ENCODE measurements at places on chromosomes 12 and 14.

DNA sequence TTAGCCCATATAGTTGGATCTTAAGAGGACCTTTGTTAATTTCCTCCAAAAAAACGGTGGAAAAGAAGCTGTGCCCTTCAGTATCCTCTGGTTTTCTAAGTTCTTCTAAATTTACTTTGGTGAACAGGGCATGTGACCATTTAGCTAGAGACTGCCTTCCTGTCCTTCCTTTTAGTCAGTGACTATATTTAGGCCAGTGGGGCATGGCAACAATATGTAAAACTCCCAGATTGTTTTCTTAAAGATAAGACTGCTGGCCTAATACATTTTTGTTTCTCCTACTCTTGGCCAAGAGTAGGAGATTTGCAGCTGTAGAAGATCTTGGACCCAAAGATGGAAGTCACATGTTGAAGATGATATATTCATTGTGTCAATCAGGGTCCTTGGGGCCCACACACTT is 325.1 kb upstream of the DCN start:
- DNase-seq = no peak

DNA sequence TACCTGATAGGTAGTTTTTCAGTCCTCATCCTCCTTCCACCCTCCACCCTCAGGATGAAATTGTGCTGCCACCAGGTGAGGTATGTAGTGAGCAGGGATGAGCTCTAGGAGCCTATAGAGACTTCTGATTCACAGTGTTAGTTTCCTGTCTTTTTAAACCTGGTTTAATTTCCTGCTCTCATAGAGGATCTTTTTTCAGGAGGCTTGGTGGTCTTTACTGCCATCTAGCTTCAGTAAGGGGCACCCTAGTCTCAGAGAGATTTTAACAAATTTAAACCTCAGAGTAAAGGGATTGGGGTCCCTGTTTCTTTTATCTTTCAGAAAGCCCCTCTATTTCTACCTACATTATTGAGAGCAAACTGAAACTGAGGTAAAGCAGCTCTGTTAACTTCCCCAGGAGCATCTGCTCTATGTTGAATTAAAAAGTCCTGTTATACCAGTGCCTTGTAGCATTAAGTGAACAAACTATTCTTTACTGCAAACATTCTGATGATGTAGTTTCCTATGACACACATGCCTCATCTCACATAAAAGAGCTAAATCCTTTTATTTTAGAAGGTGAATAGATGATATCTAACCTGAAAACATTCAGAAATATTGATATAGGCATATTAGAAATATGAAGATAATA is 172.2 kb upstream of the DDHD1 start:
- DNase-seq = no peak

GRCh38 chr14:106134886-106135285 is 608.5 kb downstream of the TMEM121 start:
- DNase-seq = no peak

- DNase-seq = no peak
Measured at GRCh38 chr14:59377991-59378601, 87.1 kb downstream of the GPR135 start.

DNA sequence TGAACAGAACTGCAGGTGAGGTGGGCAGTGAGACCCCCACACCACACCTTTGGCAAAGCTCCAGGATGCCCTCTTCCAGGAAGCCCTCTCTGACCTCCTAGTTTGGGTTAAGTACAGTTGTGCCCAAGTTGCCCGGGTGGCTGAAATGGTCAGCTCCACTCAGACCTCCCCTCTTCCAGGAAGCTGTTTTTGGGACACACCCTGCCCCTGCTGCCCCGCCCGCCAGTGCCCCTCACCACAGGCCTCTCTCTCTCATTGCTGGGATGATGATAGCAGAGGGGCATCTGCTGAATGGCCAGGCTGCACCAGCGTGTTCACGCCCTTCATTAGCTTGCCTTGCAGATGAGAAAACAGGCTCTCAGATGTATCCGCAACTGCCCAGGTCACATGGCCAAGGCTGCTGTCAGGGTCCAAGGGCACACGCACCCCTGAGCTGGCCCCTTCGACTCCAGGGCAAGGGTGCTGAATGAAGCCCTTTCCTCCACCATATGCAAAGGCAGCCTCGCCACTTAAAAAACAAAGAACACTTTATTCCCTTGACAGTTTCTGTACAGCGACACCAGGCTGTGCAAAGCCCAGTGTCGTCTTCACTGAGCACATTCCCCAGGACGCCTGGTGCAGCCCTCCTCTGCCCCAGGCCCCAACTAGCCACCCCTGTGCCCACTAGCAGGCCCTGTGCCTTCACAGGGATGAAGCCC is 15.5 kb downstream of the SLC25A29 start:
- DNase-seq = no peak

- peak; percentile 50 for DNase-seq
Measured at GRCh38 chr12:110937104-110937641, 16.8 kb upstream of the MYL2 start.

- DNase-seq = no peak
Measured at GRCh38 chr14:22462923-22463322, 126.1 kb downstream of the DAD1 start.

DNA sequence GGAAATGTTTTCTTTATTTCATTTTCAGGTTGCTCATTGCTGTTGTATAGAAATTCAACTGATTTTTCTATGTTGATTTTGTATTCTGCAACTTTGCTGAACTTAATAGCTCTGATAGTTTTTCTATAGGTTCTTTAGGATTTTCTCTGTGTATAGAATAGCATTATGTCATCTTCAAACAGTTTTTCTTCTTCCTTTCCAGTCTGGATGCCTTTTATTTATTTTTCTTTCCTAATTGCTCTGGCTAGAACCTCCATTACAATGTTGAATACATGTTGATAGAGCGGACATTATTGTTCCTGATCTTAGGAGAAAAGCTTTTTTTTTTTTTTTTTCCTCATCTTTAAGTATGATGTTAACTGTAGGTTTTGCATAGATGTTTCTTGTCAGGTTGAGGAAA is 39.2 kb downstream of the MIA2 start:
- DNase-seq = no peak

DNA sequence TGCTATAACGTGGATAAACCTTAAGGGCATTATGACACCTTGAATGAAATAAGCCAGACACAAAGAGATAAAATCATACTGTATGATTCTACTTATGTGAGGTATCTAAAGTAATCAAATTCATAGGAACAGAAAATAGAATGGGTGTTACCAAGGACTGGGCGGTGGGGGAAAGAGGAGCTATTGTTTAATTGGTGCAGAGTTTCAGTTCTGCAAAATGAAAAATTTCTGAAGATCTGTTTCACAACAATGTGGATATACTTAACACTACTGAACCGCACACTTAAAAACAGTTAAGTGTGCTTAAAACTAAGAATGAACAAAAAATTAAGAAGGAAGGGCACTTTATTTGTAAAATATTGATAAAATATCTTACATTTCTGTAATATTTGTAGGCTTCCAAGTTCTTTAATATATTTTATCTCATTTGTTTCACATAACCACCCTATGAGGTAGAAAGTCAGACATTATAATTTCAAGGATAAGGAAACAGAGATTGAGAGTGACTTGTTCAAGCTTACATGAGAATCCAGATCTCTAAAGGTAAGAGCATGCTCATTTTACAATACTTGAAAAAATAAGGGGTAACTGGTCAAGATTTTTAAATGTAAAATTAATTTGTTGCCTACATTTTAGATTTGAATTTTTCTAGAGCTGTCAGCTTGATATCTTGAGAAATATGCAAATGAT is 14.9 kb downstream of the LTA4H start:
- DNase-seq = no peak

- DNase-seq = no peak
Measured at GRCh38 chr14:20632831-20633691, 8.4 kb downstream of the OR6S1 start.

DNA sequence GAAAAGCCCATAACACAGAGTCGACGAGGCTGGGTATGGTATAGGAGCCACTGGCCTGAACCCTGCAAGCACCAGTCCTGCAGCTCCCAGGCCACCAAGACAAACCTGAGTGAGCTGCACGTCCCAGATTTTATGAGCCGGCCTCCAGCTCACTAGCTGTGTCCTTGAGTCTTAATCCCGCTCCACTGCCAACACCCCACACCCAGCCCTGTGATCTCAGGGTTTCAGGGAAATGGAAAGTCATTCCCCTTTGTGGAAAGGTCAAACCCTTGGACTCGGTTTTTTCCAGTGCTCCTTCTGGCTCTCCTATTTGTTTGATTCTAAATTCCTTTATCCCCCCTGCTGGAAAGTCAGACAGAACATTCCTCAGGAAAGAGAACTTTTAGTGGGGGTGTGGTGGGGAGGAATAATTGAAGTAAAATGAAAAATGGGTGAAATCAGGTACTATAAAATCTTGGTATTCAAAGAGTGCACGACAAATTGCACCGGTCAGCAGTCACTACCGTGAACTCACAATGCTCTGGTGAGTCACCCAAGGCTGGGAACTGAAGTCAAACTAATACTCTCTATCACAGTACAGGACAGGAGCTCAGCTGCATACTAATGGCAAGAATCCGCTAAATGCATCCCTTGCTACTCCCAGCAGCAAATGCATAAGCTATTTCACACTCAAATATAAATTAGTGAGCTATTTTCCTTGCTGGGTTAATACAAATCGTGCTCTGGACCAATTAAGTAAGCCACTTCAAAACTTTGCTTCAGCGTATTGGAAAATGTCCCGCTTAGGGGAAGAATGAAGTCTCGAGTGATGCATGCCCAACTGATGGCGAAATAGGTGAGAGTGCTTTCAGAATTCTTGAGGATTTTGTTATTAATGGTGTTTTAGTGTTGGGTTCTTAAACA is 9.0 kb downstream of the PITPNM2 start:
- DNase-seq = no peak

DNA sequence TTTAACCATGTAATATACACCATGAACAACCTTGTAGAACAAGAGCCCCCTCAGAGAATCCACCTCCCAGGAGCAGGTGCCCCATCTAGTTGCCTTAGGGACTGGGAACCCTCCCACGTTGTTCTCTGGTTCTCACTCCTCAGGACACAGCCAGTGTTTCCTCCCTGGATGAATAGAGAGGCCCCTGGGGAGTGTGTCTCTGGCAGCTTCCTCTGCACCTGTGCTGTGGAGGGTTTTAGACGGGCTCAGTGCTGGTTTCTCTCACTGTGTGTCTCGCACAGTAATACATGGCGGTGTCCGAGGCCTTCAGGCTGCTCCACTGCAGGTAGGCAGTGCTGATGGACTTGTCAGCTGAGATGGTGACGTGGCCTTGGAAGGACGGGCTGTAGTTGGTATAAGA is 581.3 kb downstream of the TMEM121 start:
- DNase-seq = no peak

DNA sequence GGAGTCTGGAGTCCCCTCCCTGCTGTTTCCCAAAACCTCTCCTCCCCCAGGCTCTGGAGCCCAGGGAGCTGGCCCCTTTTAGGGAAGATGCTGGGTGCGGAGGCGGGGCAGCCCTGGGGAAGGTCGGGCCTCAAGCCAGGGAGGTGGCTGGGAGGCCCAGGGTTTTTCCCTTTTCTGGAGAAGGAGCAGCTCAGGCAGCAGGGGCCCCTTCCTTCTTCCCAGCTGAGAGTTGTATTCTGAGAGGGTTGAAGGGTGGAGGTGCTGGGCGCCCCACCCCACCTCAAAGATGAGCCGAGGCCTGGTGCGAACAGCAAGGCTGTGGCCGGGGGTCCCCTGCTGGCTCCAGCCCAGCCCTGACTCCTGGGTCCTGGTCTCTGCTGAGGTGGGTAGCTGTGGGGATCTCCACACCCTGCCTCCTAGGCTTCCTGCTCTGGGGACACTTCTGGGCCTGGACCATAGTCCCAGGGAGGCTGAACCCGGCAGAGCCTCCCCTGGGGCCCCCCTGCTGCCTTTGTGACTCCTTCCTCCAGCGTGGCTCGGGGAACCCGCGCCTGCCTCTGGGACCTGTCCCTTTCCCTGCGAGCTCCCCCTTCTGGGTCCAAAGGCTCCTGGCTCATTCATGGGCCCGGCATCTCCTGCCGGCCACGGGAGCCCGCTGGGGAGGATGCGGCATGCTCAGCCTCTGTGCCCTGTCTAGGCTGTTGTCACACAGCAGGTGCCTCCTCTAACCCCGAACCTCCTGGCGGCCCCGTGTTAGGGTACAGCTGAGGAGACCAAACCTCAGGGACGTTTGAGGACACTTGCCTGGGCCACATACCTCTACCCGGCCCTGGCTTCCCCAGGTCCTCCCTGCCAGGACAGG is 4.4 kb downstream of the TRMT61A start:
- no peak for DNase-seq

- DNase-seq = peak; percentile 33
Measured at GRCh38 chr14:89767861-89768268, 186.7 kb downstream of the EFCAB11 start.

GRCh38 chr12:26825459-26826016 is 7.5 kb downstream of the ITPR2 start:
- no peak for DNase-seq

GRCh38 chr12:2640709-2641108 is 154.1 kb upstream of the FKBP4 start:
- DNase-seq = no peak

- no peak for DNase-seq
Measured at GRCh38 chr14:49955024-49955423, 62.1 kb downstream of the ARF6 start.

DNA sequence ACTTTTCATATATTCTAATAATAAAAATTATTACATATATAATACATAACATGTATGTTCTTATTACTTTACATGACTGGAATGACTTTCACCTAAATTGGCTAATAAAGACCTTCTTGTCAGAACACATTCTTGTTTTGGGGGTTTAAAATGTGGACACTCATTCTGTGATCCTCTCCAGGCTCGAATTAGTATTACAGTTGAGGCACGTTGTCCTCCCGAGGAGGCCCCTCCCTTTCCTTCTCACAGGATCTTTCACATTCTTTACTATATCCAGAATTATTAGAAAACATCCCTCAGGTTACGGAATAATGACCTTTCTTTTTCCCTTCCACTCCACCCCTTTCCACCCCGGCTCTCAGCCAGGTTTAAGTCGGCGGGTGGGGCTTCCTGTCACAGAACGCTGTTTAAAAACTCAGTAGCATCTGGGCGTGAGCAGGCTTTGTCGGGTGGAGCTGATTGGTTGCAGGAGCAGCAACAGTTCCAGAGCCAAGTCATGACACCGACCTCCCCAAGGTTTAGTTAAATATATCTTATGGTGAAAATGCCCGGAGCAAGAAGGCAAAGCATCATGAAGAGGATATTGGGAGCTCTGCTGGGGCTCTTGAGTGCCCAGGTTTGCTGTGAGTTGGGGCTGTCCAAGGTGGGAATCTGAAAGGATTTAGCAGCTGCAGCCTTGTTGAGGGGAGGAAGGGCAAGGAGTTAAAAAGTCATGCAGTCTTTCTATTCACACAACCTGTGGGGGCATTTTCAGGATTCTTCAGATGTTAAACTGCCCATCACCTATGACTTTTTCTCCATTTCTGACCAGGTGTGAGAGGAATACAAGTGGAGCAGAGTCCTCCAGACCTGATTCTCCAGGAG is 396.7 kb upstream of the OR4E1 start:
- no peak for DNase-seq

DNA sequence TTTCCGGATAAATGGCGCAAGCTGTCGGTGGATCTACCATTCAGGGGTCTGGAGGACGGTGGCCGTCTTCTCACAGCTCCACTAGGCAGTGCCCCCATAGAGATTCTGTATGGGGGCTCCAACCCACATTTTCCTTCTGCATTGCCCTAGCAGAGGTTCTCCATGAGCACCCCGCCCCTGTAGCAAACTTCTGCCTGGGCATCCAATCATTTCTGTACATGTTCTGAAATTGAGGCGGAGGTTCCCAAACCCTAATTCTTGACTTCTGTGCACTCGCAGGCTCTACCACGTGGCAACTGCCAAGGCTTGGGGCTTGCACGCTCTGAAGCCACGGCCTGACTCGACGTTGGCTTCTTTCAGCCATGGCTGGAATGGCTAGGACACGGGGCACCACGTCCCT is 5.1 kb upstream of the SERPINA10 start:
- DNase-seq = no peak
